ENCODE measurements at places on chromosomes 6 and 20. TPM values are rescaled to one million over a fixed set of nuclear protein-coding genes. Genes with fewer than 3 reads are reported as not detected.

DNA sequence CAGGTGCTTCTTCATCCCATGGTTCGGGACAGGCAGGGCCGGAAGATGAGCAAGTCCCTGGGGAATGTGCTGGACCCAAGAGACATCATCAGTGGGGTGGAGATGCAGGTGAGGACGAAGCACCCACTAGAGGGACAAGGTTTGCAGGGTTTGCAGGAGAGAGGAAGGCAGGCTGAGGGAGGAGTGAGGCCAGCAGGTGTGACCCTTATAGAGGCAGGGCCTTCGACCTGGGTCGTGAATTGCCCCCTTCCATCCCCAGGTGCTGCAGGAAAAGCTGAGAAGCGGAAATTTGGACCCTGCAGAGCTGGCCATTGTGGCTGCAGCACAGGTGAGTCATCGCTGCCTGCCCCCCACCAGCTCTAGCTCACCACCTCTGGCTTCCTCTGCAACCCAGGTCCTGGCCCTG lies 8.4 kb downstream of the VARS2 start:
- DNase-seq: no peak

- DNase-seq: no peak
Measured at GRCh38 chr6:82251942-82252341, 4.4 kb upstream of the IBTK start.

- DNase-seq: no peak
Measured at GRCh38 chr20:48275286-48276020, 490.2 kb upstream of the SULF2 start.

DNA sequence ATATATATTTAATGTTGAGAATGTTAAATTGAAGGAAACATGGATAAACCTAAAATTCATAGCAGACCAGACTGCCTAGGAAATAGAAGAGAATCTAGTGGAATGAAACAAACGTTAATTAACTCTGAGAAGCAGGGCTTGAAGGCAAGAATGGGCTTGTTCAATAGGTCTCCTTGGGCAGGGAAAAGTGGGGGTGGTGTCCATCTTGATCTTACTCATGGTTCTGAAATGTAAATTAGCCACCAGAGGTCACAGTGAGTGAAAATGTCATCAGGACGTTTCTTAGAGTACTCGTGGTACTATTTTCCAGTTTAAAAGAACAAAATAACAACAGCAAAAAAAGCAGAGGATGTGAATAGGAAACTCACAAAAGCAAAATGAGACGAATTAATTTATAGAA lies 66.8 kb upstream of the BTBD3 start:
- no peak for DNase-seq

GRCh38 chr6:126716032-126716431 lies 376.1 kb downstream of the CENPW start:
- DNase-seq: no peak

GRCh38 chr6:85285114-85285513 lies 164.8 kb upstream of the NT5E start:
- no peak for DNase-seq

DNA sequence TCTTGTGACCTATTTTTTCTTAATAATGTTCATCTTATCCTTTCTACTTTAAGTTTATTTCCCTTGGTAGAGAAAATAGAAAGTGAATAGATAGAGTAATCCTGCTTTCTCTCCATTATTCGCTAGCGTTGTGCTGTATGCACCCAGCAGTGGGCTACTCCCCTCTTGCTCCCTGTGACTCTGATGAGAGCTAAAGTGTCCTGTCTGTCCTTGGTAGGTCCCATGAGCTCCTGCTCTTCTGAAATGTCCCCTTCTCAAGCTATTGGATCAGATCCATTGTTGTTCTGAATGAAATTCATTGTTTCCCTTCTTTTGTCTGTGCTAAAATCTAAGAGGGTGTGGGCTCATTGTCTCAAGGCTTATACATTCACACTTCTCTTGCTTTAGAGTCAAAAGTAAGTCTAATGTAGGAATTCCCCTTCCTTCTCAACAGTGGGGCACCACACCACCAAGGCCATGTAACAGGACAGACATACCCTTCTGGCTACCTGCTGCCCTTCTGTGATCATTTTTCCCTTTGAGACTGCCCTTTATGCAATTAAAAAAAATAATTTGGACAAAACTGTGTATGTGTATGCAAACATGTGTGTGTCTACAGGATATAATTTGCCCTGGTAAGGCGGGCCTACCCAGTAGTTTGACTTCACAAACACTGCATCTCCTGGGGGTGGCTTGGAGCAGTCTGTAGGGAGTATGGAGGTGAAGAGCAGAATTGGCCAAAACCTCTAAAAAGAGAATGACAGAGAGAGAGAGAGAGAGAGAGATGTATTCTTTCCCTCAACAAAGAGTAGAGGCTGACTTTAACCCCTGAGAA lies 167.0 kb upstream of the MYLIP start:
- no peak for DNase-seq

GRCh38 chr20:40293740-40294139 lies 395.3 kb downstream of the MAFB start:
- DNase-seq: no peak

- no peak for DNase-seq
Measured at GRCh38 chr6:148915810-148916209, 169.0 kb downstream of the UST start.

DNA sequence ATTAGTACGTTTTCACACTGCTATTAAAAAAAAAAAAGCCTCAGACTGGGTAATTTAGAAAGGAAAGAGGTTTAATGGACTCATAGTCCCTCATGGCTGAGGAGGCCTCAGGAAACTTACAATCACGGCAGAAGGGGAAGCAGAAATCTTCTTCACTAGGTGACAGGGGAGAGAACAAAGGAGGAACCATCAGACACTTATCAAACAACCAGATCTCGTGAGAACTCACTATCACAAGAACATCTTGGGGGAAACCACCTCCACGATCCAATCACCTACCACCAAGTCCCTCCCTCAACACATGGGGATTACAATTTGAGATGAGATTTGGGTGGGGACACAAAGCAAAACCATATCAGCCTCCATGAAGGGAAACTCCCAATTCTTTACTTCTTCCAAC lies 85.2 kb upstream of the MAFB start:
- no peak for DNase-seq

TMEM151B gene
- total RNA-seq: not detected

RBM24 gene
- not detected for total RNA-seq

HTR1B gene
- total RNA-seq: not detected

CLPSL2 gene
- not detected for total RNA-seq

HCK gene
- not detected for total RNA-seq

CALHM4 gene
- total RNA-seq: not detected

HLA-DMB gene
- total RNA-seq: 1.3 TPM

TRIM31 gene
- total RNA-seq: 0.17 TPM

C6orf15 gene
- not detected for total RNA-seq

RHAG gene
- not detected for total RNA-seq

Measured in activated naive CD4-positive, alpha-beta T cell treated with anti-CD3 and anti-CD28 coated beads for 36 hours (primary cell).